ENCODE measurements at places on chromosomes 13 and 19.
A peak's percentile ranks its signal among the peaks of the same experiment; 100 is the strongest.

DNA sequence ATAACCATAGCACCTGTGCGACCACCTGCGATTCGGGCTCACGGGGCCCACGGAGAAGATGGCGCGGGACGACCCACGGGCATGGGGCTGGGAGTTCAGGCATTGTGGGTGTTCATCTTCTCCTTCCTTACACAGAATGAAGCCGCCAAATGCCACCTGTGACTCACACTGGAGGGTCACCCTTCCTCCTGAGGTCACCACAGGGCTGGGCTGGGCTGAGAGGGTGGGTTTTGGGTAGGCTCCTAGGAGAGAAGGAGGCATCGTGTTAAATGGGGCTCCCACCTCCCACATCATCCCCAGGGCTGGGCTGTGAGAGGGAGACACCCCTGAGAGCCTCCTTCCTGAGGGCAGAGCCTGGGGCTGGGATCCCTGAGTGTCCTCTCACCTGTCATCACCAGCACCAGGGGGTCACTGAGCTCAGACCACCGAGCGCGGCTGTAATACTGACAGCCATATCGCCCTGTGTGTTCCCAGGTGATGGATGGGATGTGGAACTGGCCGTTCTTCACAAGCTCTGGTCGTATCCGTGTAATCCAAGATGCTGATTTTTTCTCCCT lies 1.4 kb downstream of the LILRB2 start:
- DNase-seq: no peak

DNA sequence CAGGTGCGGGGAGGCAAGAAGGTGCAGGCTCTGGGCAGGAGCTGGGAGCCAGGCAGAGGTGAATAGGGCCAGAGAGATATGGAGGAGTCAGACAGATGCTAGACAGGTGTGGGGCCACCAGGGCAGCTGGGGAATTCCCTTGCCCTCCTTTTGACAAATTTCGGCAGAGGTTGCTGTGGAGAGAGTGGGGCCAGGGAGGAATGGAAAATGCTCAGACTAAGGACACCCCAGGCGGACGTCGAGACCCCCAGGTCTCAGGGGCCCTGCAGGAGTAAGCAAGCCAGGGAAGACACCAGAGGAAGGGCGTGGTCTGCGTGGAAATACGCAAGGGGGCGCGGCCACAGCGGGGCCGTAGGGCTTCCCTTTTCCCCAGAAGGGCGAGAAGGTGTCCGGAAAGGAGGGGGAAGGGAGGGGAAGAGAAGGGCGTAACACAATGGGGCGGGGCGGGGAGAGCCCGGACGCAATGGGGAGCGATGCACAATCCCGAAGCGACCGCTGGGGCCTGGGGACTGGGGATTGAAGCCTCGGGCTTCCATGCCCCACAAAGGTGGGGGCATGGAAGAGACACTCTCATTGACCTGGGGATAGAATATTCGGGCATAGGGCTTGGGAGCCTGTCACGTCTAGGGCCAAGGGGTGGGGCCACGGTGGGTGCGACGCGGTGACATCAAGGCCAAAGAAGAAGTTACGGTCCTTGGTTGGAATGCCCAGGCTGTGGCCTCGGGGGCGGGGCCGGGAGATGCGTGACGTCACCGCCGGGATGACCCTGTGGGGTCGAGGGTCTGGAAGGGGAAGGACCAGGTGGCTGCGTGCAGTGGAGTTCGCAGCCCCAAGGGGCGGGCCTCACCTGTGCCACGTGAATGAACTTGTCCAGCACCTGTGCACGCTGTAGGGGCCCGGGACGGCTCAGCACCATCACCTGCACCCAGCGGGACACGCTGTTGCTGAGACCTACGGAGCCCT lies 8.2 kb downstream of the RASGRP4 start:
- DNase-seq: peak; percentile 36

DNA sequence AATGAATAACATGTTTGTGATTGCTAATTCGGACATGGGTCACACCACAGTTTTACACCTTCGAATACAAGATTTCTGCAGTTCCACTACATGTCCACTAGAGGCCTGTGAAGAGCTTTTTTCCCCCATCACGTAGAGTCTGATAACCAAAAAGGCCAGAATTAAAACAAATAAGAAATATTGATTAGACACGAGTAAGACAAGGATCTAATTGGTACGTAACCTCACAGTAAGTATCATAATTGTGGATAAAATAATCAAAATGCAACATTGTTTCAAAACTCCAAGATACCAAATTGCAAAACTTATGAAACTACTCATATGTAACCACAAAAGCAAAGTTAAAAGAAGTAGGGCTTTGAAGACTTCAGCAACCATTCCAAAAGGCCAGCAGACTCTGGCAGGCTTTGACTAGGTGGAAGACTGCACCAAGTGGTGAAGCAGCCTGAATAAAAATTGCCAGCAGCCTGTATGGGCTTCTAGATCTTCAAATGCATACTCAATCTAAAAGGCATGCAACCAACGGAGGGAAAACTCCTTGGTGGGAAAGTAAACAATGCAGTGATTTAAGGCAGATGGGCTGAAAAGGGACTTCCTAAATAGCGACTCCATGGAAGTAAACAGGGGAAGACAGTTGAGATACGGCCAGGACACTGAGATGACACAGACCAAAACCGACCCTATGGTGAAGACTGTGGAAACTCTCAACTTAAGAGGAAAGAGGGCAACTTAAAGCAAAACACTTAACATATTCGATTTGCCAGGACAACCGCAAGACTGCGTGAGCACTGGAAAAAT lies 56.7 kb downstream of the STARD13 start:
- DNase-seq: peak; percentile 78

GRCh38 chr19:50383852-50384684 lies at the start of gene POLD1:
POLD1 (plus strand) TSS chr19:50384347; CDS start chr19:50398852, 14,505 bp downstream.
- DNase-seq: peak; percentile 94

DNA sequence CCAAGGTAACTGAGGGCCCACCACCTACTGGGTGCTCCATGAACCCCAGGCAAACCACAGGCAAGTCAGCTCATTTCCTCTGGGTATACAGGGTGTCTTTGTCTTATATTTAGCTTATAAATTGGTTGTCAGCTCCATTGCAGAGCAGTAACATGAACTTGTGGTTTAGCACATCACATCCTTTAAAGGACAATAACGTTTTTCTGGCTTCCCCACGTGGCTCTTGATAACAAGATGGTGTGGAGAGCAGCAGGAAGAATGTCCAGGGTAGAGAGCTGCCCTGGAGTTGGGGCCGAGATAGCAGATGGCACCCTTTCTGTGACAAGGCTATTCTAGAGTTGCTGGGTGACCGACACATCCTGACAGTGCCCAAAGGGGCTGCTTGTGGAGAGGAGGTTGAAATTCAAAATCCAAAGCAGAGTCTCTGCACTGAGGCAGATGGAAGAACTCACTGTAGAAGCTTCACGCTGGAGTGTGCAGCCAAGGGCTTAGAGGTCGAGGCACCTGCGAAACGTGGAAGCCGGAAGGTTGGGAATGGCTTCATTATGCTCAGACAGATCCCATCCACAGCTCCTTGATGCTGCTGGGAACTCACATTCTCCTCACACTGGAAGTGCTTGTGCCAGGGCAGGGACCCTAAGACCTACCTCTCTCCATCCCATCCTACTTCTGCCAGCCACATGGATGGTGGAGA lies 133.0 kb upstream of the FRY start:
- DNase-seq: peak; percentile 20

GRCh38 chr13:80166352-80166751 lies 174.6 kb downstream of the SPRY2 start:
- no peak for DNase-seq

- DNase-seq: no peak
Measured at GRCh38 chr13:33842986-33843385, 25.0 kb downstream of the RFC3 start.
